Cortex of kidney (tissue), 1 donor: ENCODE measurements at places on chromosomes 3 and 15.

- DNase-seq, result no peak
These were observed 15.0 kb downstream of the KLF15 start for GRCh38 chr3:126342211-126342610.

GRCh38 chr15:35605764-35606449 is 59.9 kb upstream of the DPH6 start:
- no peak for DNase-seq

GRCh38 chr3:174495928-174496327 is 363.2 kb upstream of the NAALADL2 start:
- no peak for DNase-seq

DNA sequence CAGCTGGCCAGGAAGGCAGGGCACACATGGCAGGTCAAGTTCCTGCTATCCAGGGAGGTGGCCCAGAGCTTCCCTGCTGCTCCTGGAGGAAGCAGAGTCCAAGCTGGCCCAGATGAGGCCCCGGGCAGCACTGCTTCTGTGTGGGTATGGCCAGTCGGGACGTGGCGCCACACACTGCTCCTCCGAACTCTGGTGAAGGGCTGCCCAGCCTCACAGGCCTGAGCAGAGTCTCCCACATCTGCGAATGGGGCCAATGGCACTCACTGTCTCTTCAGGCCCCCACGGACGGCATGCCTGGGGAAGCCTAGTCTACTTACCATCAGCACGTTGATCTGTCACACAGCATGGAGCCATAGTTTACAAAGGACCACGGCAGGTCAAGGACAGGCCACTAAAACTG is 2.5 kb upstream of the PLA2G4F start:
- DNase-seq, result no peak

DNA sequence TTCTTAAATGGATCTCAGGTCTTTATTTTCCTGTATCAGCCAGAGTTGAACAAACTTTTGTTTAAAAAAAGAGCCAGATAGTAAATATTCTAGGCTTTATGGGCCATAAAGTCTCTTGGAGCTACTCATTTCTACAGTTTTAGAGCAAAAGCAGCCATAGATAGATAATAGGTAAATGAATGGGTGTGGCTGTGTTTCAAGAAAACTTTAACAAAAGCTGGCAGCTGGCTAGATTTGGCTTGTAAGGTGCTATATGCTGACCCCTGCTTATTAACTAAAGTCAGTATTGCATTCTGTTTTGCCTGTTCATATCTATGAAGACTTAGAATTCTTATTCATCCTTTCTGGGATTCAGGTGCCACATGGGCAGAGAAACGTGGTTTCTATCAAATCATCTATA is 29.0 kb downstream of the MFN1 start:
- DNase-seq, result no peak

DNA sequence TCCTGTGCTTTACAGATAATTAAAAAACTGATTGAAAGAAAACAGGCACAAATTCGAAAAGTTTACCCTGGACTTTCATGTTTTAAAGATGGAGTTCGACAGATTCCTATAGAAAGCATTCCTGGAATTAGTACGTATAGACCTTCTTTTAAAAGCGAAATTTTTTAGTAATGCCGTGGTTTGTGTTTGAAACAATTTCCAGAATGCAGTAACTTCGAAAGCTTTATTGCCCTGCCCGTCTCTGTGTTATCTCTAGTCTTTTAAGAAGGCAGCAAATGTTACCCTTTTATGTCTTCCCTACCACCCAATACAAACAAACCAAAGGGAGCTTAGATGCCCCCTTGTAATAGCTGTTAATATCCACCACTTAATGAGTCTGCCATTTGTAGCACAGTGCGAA is 39.7 kb downstream of the SGO1 start:
- DNase-seq, result no peak

- no peak for DNase-seq
These were observed 116.8 kb downstream of the CDIN1 start for GRCh38 chr15:36696196-36696595.

- DNase-seq, result no peak
These were observed 24.6 kb downstream of the COMMD2 start for GRCh38 chr3:149727656-149728055.

- no peak for DNase-seq
These were observed 94.6 kb downstream of the CYP19A1 start for GRCh38 chr15:51243774-51244173.

DNA sequence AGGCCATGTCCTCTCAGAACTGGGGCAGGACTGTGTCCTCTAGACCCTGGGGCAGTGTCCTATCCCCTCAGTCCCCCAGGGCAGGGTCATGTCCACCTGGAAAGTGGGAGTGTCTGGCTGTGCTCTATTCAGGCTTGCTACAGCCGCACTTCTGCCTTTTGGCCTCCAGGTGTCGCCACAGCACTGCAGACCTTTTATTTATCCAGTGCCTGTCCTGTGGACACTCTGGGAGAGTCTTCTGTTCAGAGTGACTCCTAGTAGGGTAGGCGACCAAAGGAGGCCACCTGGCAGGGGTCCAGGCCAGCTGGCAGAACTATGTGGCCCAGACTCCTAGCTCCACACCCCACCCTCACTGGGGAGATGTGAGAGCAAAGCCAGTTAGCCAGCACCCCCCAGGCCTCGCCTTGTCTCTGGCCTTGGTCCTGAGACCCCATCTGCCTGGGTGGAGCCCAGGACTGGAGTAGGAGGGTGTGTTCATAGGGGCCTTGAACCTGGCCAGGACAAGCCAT is 3.9 kb downstream of the TMIE start:
- DNase-seq, result no peak
